ENCODE measurements at places on chromosomes 1 and 21. TPM values are rescaled to one million over a fixed set of nuclear protein-coding genes. Genes with fewer than 3 reads are reported as not detected.

- no peak for DNase-seq
These were observed 121.4 kb downstream of the KCNK1 start for GRCh38 chr1:233735331-233735730.

GRCh38 chr1:103084181-103084580 lies 24.1 kb downstream of the COL11A1 start:
- no peak for DNase-seq

- DNase-seq = no peak
These were observed 106.7 kb upstream of the CDC42BPA start for GRCh38 chr1:227424953-227425352.

DNA sequence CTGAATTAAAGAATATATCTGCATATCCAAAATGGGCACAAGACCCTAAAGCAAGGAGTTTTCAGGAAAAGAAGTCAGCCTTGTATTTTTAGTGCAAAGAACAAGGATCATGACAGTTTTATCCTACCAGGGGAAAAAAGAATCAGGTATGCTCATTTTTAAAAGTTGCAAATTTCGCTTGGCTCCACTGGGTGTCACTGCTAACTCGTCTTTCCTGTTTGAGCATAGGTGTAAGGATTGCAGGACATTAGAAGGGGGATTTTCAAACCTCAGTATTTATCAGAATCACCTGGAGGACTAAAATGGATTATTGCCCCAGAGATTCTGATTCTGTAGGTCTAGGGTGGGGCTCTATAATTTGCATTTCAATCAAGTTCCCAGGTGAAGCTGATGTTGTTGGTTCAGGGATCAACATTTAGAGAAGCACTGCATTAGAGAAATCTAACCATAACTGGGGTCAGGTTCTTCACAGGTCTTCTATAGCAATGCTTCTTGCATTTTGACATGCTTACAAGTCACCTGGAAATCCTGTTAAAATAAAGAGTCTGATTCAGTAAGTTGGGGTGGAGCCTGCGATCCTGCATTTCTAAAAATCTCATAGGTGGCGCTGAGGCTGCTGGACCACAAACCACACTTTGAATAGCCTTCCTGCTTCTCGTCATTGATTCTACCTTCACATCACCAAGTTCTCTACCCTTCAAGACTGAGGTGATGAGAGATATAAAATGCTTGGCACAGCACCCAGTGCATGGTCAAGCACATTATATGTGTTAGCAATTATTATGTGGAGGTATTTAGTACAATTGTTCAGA lies 39.6 kb downstream of the NUF2 start:
- peak; percentile 19 for DNase-seq

DNA sequence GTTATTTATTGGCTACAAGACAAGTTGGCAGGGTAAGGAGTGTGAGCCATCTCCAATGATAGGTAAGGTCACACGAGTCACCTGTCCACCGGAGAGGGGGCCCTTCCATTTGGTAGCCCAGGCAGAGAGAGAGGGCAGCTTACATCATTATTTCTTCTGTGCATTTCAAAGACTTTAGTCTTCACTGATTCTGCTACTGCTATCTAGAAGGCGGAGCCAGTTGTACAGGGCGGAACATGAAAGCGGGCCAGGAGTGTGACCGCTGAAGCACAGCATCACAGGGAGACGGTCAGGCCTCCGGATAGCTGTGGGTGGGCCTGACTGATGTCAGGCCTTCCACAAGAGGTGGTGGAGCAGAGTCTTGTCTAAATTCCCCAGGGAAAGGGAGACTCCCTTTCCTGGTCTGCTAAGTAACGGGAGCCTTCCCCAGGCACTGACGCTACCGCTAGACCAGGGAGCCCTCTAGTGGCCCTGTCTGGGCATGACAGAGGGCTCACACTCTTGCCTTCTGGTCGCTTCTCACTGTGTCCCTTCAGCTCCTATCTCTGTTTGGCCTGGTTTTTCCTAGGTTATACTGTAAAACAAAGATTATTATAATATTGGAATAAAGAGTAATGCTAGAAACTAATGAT lies 36.7 kb downstream of the ZNF695 start:
- DNase-seq = no peak

DNA sequence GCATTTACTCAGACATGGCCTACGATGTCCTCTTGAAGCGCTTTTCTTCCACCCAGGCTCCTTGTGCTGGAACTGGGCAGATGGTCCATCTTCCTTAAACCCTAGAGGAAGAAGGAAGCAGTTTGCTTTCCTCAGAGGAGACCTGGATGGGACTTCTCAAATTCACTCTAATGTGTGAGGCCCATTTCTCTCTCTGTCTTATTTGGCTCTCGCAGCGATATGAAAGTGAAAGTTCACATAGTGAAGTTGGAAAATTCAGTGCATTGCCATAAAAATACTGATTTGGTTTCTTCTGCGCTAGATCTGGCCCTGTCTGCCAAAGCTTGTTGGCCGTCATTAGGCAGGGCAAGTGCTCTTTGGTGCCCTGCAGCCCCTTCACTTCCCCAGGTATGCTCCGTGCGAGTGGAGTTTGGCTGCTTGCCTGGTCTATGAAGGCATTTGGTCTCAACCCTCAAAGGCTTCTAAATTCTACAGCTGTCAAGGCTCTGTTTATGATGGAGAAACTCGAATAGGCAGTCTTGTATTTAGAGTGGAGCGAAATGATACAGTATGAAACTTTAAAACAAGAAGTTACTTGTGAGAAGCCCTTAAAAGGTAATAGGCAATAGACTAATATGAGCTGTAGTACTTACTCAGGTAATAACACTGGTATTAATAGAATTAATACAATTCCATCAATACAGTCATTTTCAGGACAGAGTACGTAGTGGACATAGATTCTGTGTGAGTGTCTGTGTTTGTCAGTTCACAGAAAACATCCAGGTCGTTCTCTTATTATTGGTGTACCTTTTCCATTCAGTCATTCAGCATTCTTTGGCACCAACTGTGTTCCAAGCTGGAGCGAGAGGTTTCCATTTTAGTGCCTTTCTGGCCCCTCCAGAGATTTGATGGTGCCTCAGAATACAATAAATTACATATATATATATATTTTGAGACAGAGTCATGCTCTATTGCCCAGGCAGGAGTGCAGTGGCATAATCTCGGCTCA lies 20.5 kb downstream of the SZRD1 start:
- DNase-seq = no peak

GRCh38 chr1:26719205-26719604 lies 23.4 kb downstream of the ARID1A start:
- no peak for DNase-seq

DNA sequence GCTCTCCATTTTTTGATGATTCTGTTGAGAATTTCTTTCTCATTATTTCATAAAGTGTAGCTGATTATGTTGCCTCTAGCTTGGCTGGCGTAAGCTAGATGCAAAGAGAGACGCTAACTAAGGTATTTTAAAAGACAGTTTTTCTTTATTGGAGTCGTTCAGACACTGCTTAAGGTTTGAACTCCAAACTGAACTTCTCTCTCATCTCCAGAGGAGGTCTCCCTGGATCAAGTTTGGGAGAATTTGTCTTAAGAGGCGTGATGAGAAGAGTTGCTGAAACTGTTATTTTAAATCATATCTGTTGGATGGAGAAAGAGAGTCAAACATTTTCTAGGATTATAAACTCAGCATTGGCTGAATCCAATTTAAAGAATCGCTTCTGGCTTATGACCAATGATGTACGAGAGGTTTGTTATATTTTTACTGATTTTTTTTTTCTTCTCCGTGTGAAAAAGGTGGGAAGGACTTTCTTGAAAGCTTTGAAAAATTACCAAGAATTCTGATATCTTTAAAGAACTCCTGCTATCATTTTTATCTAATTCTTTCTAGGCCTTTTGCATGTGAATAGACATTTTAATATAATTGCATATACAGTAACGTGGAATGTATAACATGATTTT lies 34.0 kb downstream of the MAP3K7CL start:
- DNase-seq = peak; percentile 13

DNA sequence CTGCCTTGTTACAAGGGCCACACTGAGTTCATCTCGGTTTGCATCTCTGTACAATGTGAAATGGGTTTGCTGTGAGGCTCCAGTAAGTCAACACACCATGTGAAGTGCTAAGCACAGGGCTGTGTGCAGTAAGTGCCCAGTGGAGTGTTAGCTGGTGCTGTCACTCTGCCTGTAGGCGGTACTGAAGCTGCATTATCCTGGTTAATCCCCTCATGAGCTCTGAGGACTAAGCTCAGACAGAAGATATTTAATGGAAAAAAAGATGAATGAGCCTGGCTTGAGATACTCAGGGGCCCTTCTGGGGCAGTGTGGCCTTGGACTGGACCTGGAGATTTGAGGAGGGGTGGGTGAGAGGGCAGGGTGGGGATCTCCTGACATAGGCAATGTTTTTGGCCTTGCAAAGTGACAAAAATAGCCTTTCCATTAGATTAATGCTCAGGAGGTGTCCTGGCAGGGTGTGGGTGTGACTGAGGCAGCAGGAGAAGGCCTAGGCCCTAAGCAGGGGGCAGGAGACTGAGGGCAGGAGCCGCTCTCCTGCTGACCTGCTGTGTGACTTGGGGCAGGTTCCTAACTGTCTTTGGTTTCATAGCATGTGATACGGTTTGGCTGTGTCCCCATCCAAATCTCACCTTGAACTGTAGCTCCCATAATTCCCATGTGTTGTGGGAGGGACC lies 570.5 kb downstream of the PTPRU start:
- no peak for DNase-seq

DNA sequence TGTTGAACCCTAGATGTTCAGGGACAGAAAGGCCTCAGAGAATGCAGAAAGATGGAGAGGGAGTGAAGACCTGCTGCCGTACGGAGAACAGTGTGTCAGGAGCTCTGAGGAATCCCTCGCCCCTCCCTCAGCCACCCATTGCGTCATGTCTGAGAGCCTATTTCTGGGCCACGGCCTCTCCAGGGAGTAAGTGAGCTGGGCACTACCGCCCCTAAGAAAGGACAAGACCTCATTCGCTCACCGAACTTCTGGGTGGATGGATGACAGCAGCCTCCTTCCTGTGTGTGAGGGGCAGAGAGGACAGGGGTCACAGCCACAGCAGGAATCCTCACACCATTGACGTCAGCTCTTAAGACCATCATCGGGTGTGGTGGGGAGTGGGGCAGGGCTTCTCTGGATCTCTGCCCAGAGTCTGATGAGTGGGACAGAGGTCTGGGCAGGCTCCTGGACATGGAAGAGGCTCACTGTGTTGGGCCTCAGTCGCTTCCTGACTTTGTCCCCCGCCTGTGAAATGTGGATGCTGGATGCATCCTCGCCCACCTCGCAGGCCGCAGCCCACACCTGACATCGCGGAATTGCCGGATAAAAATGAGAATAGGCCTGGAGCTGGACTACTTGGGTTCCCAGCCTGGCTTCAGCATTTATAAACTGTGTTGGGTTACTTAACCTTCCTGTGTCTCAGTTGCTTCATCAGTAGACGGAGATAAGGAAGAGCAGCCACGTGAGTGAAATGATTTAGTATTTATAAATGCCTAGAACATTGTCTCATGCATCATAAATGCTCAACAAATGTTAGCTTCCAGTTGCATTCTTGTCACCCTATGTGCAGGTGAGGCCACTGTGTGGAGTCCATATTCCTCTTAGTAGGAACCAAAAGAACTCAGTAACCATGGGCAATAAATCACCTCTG lies 238.6 kb downstream of the TRABD2B start:
- DNase-seq = peak; percentile 12

DNA sequence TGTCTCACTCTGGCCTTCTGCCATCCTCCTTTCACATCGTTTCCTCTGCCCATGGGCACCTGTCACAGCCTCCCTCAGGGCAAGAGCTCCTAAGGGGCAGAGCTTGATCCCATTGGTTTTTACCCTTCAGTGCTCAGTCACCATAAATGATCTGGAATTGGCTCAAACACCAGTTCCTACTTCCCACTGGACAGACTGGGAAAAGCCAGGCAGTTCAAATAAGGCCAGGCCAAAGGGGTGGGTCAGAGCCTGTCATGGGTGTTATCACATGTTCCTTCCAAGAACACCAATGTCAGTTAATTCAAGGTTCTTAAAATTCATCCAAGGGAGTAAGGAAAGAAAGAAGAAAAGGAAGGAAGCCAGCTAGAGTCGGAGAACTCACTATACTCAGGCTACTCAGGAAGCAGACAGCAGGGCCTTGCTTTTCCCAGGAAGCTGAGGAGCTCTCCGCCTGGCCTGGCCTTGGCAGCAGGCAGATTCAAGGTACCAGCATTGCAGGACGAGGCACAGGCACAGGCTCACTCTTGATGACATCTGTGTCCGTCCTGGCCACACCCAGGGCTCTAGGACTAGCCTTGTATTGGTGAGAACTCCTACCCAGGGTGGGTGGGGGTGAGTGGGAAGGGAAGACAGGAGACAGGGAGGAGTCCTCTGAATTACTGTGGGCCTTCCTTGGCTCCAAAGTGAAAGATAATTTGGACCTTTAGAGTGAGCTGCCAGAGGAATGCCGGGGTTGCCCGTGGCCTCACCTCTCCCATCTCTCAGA lies 32.2 kb upstream of the ARTN start:
- DNase-seq = no peak

- no peak for DNase-seq
These were observed 861.0 kb downstream of the USP25 start for GRCh38 chr21:16590641-16591292.

DNA sequence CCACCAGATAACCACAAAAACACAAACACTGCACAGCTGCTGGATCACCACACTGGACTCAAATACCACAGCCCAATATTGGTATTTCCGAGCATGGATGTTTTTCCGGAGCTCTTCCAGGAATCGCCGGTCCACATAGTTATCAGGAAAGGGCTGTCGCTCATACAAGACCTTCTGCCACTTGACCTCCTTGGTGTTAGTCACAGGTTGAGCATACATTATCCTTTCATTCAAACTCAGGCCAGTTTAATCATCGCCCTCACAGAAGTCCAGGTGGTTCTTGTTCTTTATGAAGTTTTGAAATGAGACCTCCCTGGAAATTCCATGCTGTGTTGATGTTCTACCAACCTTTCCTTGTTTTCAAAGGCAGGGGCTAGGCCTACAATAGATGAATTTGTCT lies 1.5 kb downstream of the PIGC start:
- DNase-seq = no peak

- no peak for DNase-seq
These were observed 92.1 kb downstream of the MAB21L3 start for GRCh38 chr1:116203181-116203723.

DNA sequence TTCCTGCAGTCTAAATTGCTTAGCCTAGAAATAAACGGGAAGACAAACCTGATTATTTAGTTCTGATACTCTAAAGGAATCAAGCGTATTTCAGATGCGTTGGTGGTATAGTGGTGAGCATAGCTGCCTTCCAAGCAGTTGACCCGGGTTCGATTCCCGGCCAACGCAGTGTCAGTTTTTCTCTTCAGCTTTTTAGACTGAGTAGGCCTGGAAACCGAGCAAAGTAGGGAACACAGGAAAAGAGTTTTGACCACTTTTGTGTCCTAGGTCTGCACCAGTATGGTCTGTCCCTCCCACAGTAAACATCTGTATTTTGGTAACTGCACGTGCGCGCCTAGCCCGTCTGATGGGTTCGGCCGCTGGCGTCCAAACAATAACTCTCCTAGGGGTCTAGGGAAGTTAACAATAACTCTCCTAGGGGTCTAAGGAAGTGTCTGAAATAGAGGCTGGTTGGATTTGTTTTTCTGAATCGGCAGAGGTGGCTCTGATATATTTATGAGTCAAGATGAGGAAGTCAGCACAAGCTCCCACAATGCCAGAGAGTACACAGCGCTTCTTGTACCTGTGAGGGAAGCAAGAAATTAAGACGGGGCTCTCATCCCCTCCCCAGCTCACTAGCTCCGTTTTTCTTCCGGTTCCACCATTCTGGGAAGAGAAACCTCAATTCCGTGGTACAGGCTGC lies 15.6 kb upstream of the HJV start:
- DNase-seq = peak; percentile 62

Gene LEMD1
- total RNA-seq = 19.4 TPM

Gene ATP1A4
- 0.74 TPM for total RNA-seq

Gene LCE3E
- not detected for total RNA-seq

Gene CYP2J2
- 0.52 TPM for total RNA-seq

Gene VHLL
- total RNA-seq = not detected

Gene KAZN
- 11.5 TPM for total RNA-seq

Gene GNAT2
- total RNA-seq = not detected

Gene RGS16
- 29.1 TPM for total RNA-seq

Gene PRELP
- total RNA-seq = not detected

Gene RHCE
- 0.70 TPM for total RNA-seq
